ENCODE measurements at places on chromosomes 2 and 18.

GRCh38 chr18:24954341-24954740, 397.6 kb downstream of the ZNF521 start:
- no peak for DNase-seq

GRCh38 chr2:41234093-41234492, 782.2 kb upstream of the SLC8A1 start:
- DNase-seq = no peak

GRCh38 chr2:240579071-240579762, 7.3 kb upstream of the CAPN10 start:
- no peak for DNase-seq

DNA sequence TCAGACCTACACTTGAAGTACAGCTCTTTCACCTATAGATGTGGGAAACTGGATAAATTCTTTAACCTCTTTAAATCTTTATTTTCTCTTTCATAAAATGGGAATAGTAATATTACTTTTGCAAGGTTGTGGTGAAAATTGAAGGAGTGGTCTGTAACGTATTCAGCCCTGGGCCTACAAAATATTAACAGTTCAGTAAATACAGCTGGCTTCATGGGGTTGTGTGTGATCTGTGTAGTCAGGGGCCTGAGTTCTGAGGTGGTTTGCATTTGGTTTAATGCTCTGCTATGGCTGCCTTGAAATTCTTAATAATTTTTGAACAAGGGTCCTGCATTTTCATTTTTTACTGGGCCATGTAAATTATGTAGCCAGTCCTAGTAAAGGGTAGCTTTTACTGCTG, 16.8 kb upstream of the EML6 start:
- DNase-seq = no peak

- no peak for DNase-seq
These were observed 101.2 kb upstream of the ALK start for GRCh38 chr2:30022444-30023071.

DNA sequence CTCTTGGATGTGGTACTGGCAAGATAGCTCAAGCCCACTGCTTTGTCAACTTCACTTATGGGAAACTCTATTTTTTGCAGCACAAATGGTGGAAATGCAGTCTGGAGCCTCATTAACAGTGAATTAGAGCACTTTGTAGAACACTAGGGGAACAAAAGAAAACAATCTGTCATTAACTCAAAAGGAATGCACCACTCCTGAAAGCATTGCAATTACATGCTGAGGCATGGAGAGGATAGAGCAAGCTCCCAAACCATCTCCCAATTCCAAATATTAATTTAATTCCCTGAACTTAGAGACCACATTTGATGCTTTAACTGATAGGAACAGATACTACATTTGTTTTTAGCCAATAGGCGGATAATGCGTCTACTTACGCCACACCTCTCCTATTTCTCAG, 32.8 kb upstream of the TANC1 start:
- no peak for DNase-seq

DNA sequence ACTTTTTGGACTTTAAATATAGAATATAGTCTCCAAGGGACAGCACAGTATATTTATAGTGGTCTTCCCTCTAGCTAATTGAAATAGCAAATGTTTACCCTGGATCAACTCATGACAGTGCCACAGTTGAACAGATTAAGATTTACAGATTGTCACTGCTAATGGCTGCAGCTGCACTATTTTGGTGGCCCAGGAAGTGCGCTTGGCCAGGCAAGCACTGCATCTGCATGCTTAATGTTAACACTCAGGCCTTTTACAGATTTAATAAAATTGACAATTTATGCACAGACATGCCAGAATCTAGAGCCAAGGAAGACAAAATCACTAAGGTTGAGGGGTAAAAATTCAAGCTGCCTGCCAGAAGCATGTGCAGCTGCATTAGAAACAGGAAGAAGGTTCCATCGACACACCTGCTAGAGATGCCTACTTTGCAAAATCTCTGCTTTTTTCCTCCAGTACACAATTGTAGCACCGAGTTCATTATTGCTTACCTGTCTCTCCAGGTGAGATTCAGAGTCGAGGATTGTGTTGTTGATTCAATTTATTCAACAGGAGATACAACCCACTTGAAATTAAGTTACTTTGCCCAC, 1042.3 kb upstream of the NRXN1 start:
- no peak for DNase-seq

GRCh38 chr2:72993147-72993932, 76.0 kb downstream of the EMX1 start:
- DNase-seq = peak; percentile 83

- no peak for DNase-seq
These were observed 1764.1 kb upstream of the CELF4 start for GRCh38 chr18:39329496-39330275.

- DNase-seq = no peak
These were observed 2031.3 kb upstream of the CELF4 start for GRCh38 chr18:39596891-39597290.

DNA sequence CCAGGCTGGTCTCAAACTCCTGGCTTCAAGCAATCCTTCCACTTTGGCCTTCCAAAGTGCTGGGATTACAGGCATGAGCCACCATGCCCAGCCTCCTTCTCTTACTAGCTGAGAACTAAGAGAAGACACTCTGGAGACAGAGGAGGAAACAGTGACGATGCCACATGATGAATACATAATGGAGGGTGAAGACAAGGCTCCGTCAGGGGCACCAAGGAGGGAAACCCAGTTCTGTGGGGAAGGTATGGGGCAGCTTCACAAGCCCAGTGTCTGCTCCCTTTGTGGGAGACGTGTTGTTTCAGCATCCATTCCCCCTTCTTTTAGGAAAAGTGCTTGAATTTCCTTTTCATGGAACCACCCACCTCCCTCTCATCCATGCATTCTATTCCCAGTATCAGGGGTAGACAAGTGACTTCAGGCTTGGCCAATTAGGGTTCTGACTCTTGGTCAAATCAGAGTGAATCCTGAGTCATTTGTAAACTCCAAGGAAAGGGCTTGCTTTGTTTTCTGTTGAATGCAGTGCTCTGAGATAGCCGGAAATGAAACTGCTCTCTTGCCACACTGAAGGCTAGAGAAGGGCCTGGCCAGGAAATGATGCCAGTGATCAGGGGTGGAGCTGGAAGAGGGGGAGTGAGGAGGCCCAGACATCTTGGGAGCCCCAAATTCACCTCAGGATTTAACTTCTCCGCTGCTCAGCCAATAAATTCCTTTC, 23.7 kb downstream of the TMEM127 start:
- DNase-seq = peak; percentile 68

DNA sequence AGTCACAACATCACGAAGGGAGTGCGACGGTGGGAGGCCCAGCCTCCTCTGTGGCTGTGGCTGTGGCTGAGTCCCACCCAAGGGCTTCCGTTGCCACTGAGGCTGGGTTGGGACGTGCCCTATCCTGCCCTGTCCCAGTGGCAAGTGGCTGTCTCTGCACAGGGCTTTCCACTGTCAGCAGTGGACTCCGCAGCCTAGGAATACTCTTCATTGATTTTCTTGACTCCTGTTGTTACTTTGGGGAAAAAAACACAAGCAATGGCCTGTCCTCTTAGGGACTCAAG, 122.7 kb downstream of the RAB3GAP1 start:
- DNase-seq = no peak

DNA sequence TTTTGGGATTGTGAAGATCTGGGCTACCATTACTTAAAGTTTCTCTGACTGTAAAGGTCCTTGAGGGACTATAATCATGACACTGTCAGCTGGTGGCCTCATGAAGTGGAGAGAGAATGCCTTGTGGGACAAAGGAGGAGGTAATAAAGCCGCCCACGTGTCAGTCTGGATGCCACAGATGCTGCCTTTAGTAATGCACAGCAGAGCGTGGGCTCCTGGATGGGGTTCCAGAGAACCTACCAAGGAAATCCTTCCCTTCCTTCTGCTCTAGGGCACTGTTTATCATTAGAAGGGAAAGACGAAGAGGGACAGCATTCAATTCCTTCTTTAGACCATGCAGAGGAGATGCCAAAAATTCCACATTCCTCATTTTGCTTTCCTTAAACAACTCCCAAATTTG, 63.5 kb downstream of the COL5A2 start:
- no peak for DNase-seq

GRCh38 chr2:159153951-159154350, 132.6 kb downstream of the WDSUB1 start:
- no peak for DNase-seq

DNA sequence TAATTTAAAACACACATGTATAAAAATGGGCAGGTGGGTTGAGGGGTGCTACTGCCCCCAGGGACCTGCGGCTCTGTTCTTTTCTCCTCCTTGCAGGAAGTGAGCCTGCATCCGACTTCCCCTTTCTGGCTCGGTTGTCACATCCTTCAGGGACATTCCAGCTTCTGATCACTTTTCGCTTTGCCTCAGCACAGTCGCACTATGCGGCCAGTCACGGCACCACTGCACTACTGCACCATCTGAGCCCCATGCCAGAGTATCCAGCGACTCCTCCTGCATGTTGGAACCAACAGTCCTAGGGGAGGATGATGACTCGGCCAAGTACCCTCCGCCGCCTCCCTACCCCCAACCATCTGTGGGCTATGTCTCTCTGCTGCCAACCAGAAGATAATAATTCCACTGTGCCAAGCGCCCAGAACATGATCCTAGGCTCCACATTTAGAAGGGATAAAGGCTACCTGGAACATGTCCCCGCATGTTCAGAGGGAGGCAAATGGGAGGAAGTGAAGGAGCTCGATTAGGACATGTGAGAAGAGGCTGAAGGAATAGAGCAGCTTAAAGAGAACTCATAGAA, 17.6 kb downstream of the CDC42EP3 start:
- no peak for DNase-seq

- DNase-seq = peak; percentile 55
These were observed 198.0 kb upstream of the CCDC150 start for GRCh38 chr2:196441527-196441926.

GRCh38 chr2:191625016-191625415, 52.9 kb upstream of the NABP1 start:
- no peak for DNase-seq

GRCh38 chr2:40321016-40321623, 130.8 kb downstream of the SLC8A1 start:
- no peak for DNase-seq

GRCh38 chr2:205967391-205968075, 118.4 kb downstream of the INO80D start:
- DNase-seq = no peak
